ENCODE measurements at places on chromosomes 1 and 21.

- H3K36me3 ChIP-seq: no peaks in the 10 kb centered on the region
- no peaks in the 10 kb centered on the region for H3K27me3 ChIP-seq
- peaks cover 10% of the 10 kb centered on the region for H3K4me1 ChIP-seq
- DNase-seq: no peak
- no peak overlapping the region for H3K27ac ChIP-seq
Measured at GRCh38 chr1:24289937-24290595, 29.1 kb upstream of the GRHL3 start.

DNA sequence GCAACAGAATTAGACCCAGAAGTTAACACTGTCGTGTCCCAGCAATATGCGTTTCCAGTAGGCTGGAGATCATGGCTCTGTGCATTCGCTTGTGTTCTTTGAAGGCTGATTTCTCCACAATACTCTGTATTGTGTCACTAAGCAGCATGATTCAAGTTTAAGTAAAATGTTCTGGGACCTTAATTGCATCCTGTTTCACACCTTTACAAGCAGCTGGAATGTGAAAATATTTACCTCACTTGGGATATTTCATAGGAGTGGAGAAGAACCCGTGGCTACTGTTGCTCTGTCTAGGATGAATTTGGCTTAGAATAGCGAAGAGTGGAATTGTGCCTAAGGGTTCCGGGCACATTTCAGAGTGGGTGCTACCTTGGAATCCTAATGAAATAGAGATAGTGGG is 6.3 kb downstream of the PTGFRN start:
- H3K27me3 ChIP-seq: no peaks in the 10 kb centered on the region
- no peak for DNase-seq
- no peaks in the 10 kb centered on the region for H3K36me3 ChIP-seq
- no peak overlapping the region for H3K27ac ChIP-seq
- H3K4me3 ChIP-seq: no peak overlapping the region
- peaks cover 15% of the 10 kb centered on the region for H3K4me1 ChIP-seq

- H3K27ac ChIP-seq: no peak overlapping the region
- no peak overlapping the region for H3K4me3 ChIP-seq
- no peaks in the 10 kb centered on the region for H3K4me1 ChIP-seq
- no peaks in the 10 kb centered on the region for H3K36me3 ChIP-seq
- H3K27me3 ChIP-seq: no peaks in the 10 kb centered on the region
Measured at GRCh38 chr21:46040707-46041106, 57.2 kb upstream of the COL6A2 start.

- H3K27ac ChIP-seq: no peak overlapping the region
- H3K4me1 ChIP-seq: no peaks in the 10 kb centered on the region
- H3K27me3 ChIP-seq: no peaks in the 10 kb centered on the region
Measured at GRCh38 chr1:243587823-243588560, 262.1 kb downstream of the AKT3 start.

DNA sequence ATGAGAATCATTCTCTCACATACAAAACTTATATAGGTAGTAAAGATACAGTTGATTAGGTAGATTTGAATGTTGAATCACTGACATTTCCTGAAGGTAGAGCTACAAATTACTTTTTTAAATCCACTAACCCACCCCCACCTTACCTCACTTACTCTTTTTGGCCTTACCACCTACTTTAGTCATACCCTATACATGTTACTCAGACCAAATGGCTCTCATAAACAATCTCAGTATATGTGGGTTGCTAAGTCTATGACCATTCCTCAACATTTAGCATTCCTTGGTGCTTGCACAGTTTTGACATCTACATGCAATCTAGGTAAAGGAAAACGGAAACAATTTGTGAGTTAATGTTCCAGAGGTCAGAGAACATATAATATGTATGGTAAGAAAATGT is 26.3 kb downstream of the SYDE2 start:
- no peak for DNase-seq
- no peak overlapping the region for H3K27ac ChIP-seq

DNA sequence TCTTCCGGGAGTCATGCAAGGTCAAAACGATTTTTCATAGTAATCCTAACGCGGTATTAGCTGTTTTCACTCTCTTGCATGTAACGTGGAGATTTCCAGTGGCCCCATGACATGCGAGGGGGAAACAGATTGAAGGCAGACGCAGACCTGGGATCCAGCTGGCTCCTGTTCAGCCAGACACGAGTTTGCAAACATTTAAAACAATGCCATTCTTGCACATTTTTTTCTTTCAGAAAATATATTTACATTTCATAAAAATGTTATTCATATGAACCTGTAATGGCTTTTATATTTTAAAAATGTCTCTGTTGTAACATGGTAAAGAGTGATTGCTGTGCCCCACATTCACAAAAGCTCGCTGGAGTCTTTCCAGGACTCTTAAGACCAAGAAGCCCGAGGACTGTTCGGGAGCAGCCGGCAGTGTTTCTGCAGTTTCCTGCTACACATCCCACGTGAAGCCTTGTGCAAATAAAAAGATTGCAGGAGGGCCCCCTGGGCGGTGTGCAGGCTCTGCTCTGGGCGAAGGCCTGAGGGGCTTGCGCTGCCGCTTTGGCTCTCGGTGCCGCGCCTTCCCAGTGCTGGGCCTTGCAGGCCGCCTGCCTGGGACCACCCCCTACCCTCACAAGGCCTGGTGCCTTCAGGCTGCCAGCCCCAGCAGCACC is 184.9 kb downstream of the DYRK1A start:
- H3K36me3 ChIP-seq: no peaks in the 10 kb centered on the region
- no peak overlapping the region for H3K27ac ChIP-seq
- peaks cover 5% of the 10 kb centered on the region for H3K4me1 ChIP-seq
- DNase-seq: no peak
- H3K27me3 ChIP-seq: no peaks in the 10 kb centered on the region
- peak overlapping the region; percentile 6 for H3K4me3 ChIP-seq

- no peak overlapping the region for H3K27ac ChIP-seq
- DNase-seq: no peak
- H3K4me3 ChIP-seq: no peak overlapping the region
- no peaks in the 10 kb centered on the region for H3K4me1 ChIP-seq
- no peaks in the 10 kb centered on the region for H3K36me3 ChIP-seq
Measured at GRCh38 chr1:71562298-71562697, 481.5 kb upstream of the ZRANB2 start.
